ENCODE measurements at places on chromosomes 7 and 10. TPM values are rescaled to one million over a fixed set of nuclear protein-coding genes. Genes with fewer than 3 reads are reported as not detected.
A peak's percentile ranks its signal among the peaks of the same experiment; 100 is the strongest.

- no peak for DNase-seq
Observed at GRCh38 chr10:78320506-78320905, 286.8 kb downstream of the RPS24 start.

GRCh38 chr10:29434111-29434510 is 145.2 kb downstream of the LYZL1 start:
- DNase-seq, result no peak

GRCh38 chr7:150754951-150755350 is 17.7 kb downstream of the GIMAP5 start:
- DNase-seq, result peak; percentile 37

- DNase-seq, result no peak
Observed at GRCh38 chr10:67668448-67668847, 27.5 kb downstream of the CTNNA3 start.

- no peak for DNase-seq
Observed at GRCh38 chr10:21272643-21273399, 252.7 kb downstream of the SKIDA1 start.

GRCh38 chr10:13725594-13725993 is 138.8 kb downstream of the PRPF18 start:
- DNase-seq, result no peak

HGF gene
- total RNA-seq, result not detected

- DNase-seq, result no peak
Observed at GRCh38 chr7:102897211-102897631, 15.6 kb upstream of the LRRC17 start.

- DNase-seq, result no peak
Observed at GRCh38 chr10:72265990-72266865, 7.5 kb upstream of the DDIT4 start.

LBX1 gene
- total RNA-seq, result not detected

All from activated CD8-positive, alpha-beta T cell treated with anti-CD3 and anti-CD28 coated beads, Interleukin-2, amount 10 ng/mL, durations not matched to agents 7 days and 5 days (primary cell).